Left renal pelvis (tissue), 4 donors: ENCODE measurements at places on chromosomes 3 and 15. TPM values are rescaled to one million over a fixed set of nuclear protein-coding genes. Genes with fewer than 3 reads are reported as not detected.

DNA sequence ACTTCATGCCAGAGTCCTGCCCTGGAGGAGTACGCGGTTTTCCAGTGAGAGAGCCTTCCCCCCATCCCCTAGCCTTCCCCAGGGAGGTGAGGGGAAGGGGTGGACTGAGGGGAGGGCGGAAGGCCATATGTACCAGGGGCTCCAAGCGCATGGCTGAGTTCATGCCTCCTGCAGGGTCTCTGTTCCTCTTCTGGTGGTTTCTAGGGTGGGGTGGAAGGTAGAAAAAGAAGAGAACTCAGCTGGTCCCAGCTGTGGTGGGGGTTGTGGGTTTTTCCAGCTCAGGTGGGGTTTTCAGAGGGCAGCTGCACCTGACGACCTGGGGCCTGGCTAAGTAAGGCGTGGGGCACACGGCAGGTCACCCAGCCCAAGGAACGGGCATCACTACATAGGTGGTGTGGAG, 10.7 kb upstream of the IQSEC1 start:
- DNase-seq = no peak

DNA sequence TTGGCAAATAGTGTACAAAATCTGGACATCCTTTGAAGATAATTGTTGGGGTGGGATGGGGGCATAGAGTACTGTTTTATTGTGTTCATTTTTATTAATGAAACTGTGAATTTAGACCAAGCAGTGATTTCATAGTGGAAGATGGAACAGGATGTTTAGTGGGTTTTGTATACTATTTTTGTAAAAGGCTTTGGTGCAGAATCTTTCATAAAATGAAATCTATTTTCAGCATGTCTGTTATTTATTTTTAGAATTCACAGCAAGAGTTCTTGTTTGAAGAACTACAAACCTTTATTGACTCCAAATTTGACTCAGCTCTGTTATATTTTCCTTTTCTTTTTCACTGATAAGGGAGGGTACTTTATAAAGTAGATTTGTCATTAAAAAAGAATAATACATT, 145.4 kb downstream of the AKAP13 start:
- no peak for DNase-seq

GRCh38 chr15:43525131-43525530, 7.7 kb downstream of the MAP1A start:
- no peak for DNase-seq

DNA sequence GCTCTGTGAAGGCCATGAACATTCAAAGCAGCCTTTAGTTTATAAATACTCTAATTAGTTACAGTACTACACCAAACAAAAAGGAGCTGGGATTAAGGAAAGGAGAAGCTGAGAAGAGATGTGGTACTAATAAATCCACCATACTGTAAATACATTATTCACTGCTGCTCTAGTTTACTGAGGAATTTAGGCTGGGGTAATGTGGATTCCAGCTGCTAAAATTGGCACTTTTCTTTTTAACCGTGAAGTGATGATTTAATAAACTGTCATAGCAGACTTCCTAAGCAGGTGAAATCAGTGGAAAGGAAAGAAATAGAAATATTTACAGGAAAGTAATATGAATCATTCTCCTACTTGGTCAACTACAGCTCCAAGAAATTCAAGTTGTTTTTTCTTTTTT, 88.7 kb downstream of the TFG start:
- no peak for DNase-seq

DNA sequence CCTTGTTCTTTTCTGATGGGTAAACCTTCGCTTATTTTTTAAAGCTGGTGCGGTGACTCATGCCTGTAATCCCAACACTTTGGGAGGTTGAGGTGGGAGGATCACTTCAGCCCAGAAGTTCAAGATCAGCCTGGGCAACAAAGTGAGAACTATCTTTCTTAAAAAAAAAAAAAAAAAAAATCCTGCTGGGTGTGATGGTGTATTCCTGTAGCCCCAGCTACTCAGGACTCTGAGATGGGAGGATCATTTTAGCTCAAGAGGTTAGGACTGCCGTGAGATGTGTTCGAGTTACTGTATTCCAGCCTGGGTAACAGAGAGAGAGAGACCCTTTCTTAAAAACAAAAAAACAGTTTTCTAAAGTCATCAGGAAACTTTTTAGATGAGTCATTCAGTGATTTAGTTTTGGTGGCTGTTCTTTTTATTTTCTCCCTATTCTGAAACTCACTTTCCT, 37.7 kb downstream of the SLMAP start:
- no peak for DNase-seq

DNA sequence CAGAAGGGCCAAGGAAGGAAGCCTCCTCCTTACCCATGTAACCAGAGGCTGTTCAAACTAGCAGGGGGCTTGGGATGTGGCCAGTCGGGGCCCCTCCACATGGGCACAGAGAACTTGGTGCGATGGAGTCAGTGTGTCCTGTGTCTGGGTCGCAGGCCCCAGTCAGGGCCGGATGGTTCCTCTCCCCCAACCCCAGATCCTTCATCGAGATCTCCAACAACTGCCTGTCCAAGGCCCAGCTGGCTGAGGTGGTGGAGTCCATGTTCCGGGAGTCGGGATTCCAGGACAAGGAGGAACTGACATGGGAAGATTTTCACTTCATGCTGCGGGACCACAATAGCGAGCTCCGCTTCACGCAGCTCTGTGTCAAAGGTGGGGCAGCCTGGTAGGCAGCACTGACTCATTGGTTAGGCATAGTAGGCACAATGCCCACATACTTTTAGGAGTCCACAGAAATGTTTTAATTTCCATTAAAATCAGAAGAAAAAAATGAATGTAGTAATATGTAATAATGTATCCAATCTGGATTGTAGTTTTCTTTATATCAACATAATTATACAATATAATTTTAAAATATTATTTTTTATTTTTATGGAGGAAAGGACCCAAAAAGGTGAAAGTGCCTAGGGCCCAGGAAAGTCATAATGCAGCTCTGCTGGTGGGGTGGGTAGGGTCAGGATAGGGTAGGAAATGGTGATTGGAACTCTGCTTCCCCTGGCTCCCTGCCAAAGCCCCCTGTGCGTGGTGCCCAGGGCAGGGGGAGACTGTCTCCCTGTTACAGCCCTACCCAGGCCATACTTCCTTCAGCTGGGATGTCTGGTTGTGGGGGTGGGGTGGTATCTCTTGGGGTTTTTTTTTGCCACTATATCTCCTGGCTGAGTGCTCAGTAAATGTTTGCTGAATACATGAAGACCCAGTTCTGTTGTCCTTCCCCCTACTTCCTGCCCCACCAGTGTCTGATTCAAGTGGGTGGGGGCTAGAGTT, 18.6 kb downstream of the DUOX1 start:
- DNase-seq = no peak

MDFIC2 gene
- not detected for polyA plus RNA-seq

GNAT1 gene
- not detected for polyA plus RNA-seq

GRCh38 chr3:79139395-79140068, 628.3 kb downstream of the ROBO1 start:
- no peak for DNase-seq

DNA sequence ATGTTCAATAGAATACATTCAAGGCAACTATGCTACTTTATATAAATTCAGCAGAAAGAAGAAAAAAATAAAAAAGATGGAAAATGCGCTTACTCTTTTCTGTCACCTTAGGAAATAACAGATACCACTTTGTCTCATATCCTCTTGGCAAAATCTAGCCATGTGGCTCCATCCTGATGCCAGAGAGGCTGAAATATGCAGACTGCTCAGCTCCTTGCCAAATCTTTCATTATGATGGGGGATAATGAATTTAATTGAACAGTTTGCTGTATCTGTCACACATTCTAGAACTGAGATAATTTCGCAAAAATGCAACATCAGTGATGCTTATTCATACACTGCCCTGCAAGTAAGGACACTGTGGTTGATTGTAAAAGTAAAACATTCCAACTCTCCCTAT, 1081.5 kb downstream of the PLOD2 start:
- no peak for DNase-seq

DNA sequence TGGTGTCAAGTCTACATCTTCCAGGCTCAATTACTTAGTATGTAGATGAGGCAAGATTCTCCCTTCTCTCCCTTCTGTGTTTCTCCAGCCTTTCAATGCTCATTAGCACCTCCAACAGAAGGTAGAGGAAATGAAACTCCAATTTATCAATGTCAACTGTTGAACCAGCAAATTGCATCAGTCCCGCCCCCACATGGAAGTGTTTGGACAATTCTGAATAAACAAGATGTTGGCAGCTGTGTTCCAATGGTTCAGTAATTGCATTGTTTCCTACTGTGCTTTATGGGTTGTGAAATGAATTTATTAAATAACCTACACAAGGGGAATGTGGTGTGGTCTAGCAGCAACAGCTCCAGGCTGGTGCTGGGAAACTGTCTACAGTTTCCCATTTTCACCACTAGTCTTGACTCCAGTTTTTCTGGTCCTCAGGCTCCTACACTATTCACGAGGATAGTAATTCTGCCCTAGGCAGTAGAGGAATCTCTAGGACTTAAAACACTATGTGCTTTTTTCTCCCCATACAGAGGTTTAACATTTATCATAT, 91.9 kb downstream of the MB21D2 start:
- DNase-seq = peak; percentile 64

GRCh38 chr15:96424674-96425073, 94.2 kb downstream of the NR2F2 start:
- no peak for DNase-seq

DNA sequence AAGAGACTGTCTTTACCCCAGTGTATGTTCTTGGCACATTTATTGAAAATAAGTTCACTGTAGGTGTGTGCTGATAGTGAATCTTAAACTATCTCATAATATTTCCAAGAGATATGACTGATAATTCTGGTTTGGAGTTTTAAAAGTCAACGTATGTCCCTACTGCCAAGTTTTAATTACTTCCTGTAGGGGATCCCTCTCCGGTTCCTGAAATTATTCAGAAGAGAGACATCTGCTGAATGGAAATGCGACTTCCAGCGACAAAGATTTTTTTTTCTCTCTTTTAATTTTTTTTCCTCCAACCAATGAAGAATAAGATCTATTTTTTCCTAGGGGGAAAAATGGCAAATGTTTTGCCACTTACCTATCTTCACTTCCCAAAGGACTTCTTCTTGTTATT, 498.9 kb upstream of the TGFBR2 start:
- DNase-seq = no peak

DNA sequence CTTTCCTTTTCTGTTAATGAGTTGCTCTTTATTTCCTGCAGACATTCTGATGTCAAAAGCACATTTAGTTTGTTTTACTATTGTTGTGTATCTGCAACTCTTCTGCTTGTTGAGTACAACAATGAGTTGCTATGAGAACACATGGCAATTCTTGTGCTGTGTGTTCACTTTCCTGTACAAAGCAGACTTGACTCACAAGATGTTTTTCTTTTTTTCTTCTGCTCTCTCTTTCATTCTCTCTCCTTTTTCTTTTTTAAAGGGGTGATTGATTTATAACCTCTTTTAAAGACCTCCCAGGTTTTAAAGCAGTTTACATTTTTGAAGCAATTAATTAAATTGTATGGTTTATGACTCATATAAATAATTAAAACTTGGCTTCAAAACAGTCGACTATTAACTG, 31.6 kb upstream of the ABHD10 start:
- DNase-seq = no peak

KBTBD13 gene
- not detected for polyA plus RNA-seq

OR5AC2 gene
- not detected for polyA plus RNA-seq

DNA sequence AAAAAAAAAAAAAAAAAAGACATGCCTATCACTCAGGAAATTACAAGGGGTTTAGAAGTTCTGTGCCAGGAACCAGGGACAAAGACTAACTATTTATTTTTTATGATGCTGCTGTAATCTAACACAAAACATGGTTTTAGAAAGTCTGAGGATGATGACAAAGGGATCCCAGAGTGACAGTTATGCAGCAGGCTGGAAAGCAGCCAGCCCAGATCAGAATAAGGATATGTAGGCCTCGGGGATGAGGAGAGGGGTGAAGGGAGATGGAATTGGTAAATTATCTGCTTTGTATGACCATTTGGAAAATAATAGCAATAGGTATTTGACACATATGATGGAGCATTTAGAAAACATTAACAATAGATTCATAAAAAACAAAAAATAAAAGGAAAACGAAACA, 34.1 kb upstream of the NMD3 start:
- no peak for DNase-seq

- DNase-seq = no peak
These were observed 15.6 kb upstream of the TLE3 start for GRCh38 chr15:70113304-70113700.

DNA sequence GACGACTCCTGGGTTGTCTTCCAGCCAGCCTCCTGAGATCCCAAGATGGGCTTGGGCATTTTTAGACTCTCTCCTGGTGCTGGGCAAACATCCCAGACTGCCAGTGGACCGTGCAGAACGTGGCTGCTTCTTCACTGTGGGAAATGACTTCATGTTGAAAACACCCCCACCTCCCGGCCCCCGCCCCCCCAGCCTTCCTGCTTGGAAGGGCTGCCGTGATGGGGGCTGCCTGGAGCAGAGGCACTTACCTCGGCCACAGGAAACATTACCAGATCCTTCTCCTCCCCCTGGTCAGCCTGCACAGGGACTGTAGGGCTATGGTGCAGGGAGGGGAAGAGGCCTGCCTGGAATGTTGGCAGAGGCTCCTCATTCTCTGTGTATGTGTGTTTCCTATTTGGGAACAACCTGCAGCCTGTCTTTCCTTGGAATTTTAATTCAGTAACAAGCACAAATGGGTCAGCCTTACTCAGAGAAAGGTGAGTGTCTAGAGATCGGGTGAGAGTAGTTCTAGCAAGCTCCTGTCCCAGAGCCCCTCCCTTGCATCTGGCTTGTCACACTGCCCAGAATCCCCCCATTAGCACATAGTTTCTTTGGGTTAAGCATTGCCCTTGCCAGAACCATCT, 90.8 kb downstream of the ANP32A start:
- DNase-seq = no peak

- DNase-seq = no peak
These were observed 6.4 kb upstream of the STAB1 start for GRCh38 chr3:52488746-52489145.

DNA sequence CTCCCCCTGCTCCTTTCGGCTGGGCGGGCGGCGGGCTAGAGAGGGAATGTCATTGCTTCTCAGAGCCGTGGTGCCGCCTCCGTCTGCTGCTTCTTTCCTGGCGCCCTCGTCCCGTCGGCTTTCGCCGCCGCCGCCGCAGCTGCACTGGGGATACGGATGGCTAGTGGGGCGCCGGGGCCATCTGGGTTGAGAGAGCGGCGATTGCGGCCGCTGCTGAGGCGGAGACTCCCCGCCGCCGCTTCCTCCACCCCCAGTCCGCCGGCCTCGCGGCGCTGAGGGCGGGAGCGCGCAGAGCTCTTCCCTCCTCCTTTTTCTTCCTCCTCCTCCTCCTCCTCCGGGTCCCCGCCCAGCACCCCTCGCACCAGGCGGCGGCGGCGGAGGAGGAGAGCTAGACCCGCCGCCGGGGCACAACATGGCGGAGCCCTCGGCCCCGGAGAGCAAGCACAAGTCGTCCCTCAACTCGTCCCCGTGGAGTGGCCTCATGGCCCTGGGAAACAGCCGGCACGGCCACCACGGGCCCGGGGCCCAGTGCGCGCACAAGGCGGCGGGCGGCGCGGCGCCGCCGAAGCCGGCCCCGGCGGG, at the start of gene STT3B:
TSS of gene STT3B (plus strand) at position 339 of the 582 bp plus-strand sequence. CDS start at position 413, 74 bp downstream.
- peak; percentile 70 for DNase-seq

EID1 gene
- 311 TPM for polyA plus RNA-seq

GRCh38 chr3:170470063-170471016, 51.7 kb downstream of the CLDN11 start:
- DNase-seq = no peak

PRR20G gene
- polyA plus RNA-seq = not detected
